Osteocyte (in vitro differentiated cells): ENCODE measurements at places on chromosomes 5 and 9. TPM values are rescaled to one million over a fixed set of nuclear protein-coding genes. Genes with fewer than 3 reads are reported as not detected.

The ARID3C gene
- total RNA-seq: not detected in 2 replicates

The GABRA1 gene
- total RNA-seq: not detected in 2 replicates

The DEPDC1B gene
- total RNA-seq: 1.7 and 1.9 TPM in 2 replicates

- no peak for DNase-seq
Observed at GRCh38 chr9:129720181-129720864, 32.5 kb downstream of the PTGES start.

GRCh38 chr9:73680831-73681230 is 529.2 kb downstream of the ANXA1 start:
- no peak for DNase-seq

DNA sequence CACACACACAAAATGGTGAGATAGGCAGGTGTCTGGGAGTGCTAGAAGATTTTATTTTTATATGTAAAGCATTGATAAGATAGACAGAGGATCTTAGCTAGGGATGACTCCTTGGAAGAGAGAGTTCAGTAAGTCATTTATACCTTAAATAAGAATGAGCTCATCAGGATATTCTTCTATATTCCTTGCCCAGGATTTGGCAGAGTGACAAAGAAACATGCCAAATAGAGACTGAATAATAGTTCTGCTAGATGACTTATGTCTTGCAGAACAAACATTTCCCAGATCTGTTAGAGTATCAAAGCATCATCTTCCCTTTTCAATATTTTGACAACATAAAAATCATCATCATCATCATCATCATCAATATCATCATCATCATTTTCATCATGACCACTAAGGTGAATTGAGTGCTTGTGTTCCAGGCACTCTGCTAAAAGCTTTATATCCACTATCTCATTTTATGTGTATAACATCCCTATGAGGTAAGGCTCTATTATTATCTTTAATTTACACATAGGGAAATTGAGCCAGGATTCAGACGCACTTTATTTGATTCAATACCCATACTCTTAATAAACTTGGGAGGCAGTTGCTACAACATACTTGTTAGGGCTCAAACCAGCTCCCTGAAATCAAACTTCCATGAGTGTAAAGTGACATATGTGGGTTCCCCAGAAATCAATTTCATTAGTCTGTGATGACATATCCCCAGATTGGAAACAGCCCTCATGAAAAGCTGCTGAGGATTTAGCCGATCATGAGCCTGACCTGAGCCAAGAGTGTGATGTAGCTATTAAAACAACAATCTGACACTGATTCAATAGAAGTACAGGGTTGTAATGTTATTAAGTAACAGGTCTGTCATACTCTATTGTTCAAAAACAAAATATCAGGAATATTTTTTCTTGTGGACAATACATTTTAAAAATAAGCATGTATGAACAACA is 176.3 kb upstream of the SEMA6A start:
- no peak for DNase-seq

DNA sequence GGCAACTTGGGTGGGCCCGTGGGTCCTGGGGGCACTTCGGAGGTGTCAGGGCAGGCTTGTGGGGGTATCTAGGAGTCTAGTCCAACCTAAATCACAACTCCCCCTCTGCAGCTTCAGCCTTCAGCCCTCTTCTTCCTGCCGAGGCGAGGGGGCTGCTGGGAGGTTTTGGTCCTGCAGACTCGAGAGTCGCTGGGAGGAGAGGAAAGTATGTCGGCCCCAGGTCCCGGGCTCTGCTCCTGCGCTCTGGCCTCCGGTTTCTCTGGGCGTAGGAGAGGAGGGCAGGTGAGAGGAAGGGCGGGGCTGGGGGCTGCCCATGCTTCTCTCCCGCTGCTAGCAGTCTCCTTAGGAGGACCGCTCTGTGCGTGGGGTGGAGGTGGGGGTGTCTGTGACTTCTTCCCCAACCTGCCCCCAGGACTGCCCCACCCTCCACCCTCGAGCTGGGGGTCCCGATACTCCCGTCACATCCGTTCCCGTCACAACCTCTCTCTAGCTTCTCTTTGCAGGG is 139.8 kb upstream of the COL5A1 start:
- no peak for DNase-seq

GRCh38 chr5:98938464-98938863 is 9.7 kb upstream of the CHD1 start:
- no peak for DNase-seq
